Activated naive CD4-positive, alpha-beta T cell treated with anti-CD3 and anti-CD28 coated beads, Interleukin-2, amount 50 U/mL, for 72 hours (primary cell): ENCODE measurements at places on chromosomes 6 and 20. TPM values are rescaled to one million over a fixed set of nuclear protein-coding genes. Genes with fewer than 3 reads are reported as not detected.

CGA gene
- not detected for total RNA-seq

MMP24 gene
- not detected for total RNA-seq

SLC35F1 gene
- not detected for total RNA-seq

UBE3D gene
- 6.0 TPM for total RNA-seq

PACSIN1 gene
- total RNA-seq, result 0.97 TPM

CDH26 gene
- 1.7 TPM for total RNA-seq

TSBP1 gene
- total RNA-seq, result not detected

EPB41L2 gene
- 25.6 TPM for total RNA-seq

PI16 gene
- 0.30 TPM for total RNA-seq

KIF25 gene
- not detected for total RNA-seq

ELMO2 gene
- total RNA-seq, result 50.8 TPM

LTA gene
- 266 TPM for total RNA-seq

OR2H2 gene
- not detected for total RNA-seq

SLC17A9 gene
- total RNA-seq, result 22.0 TPM

GJA10 gene
- total RNA-seq, result not detected
